ENCODE measurements at places on chromosomes 2 and 18.

GRCh38 chr2:40344364-40344763 is 107.5 kb downstream of the SLC8A1 start:
- DNase-seq: no peak

DNA sequence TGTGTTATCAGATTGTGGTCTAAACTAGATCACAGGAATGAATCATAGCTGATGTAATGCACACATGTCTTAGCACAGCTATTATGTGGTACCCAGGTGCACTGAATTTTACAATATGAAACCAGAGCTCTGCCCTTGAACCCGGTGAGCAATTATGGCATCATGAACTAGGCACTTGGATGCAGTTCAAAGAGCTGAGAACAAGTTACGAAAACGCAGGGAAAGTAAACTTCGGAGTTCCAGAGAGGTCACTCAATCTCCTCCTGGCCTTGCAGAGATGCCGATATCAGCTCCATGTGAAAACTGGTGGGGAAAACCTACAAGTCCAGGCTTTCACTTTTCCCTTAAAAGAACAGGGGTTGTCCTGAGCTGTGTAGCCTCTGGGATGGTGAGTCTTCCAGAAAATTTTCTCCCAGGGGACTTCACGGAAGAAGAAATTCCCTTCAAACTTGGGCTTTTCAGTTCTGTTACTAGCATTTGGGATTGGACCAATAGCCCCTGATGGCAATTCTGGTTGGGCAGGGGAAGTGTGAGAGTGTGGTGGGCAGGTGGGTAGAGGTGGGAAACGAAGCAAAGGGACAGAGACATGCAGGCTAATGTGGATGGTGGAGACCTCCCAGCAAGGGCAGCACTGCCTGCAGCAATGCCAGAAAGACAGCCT is 71.1 kb upstream of the SH3BP4 start:
- no peak for DNase-seq

- DNase-seq: no peak
Measured at GRCh38 chr18:7677424-7677823, 110.3 kb downstream of the PTPRM start.

DNA sequence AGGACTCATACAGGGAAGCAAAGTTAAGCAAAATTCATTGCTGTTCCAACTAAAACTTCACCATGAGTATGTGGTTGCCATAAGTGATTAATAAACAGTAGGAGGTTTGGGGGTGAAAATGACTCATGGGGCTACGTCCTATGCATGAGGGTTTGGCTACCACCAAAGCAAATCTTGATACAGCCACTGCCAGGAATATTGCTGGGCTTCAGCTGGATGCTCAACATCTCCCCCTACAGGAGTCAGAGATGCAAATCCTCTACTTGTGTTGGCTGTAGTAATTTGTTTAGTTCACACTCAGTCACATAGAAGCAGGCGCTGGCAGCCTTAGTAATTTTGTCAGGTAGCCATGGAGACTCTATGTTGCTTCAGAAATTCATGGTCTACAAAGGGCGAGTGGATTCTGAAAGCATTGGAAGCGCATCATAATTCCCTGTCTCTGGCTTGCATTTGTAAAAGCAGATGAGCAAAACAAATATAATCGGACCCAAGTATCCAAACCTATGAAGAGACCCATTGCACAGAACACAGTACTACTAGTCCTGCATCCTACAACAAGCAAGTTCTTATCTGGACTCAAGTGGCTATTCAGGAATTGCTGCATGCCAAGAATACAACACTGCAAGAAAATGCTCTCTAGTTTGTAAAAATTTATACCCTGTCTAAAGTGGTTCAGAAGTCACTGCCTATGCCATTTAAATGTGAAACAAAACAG is 76.0 kb downstream of the CD28 start:
- peak; percentile 60 for DNase-seq

DNA sequence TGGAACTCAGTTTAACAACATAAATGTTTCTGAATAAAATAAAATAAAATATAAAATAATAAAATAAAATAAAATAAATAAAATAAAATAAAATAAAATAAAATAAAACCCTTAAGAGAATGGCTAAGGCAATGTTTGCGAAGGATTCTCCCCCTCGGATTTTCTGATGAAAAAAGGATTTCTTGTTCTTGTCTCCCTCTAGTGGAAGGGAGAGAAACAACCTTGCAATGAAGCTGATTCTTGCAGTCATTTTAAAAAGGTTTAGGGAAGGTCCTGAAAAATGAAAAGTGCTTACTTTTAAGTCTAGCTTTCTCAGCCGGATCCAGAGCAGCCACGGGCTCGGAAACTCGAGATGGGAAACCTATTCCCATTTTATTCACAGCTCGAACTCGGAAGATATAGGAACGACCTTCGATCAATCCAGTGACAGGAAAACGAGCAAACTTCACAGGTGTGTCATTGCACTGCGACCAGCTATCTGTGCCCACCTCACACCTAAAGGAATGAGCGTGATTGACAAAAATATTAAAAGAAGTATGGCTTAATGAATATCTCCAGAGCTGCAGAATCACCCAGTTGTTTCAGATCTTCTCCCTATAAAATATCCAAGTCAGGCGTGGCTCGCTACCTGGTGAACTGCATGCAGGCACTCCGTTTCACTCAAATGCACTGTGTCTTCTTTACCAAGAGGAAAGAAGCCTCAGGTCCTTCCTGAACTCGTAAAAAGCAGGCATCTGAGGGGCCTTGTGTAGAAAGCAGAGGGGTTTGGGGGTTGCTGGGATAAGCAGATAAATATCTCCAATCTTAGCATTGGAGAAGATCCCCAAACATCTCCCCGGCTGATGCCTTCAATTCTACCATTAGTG is 68.1 kb downstream of the MYOM1 start:
- DNase-seq: peak; percentile 33

GRCh38 chr2:105382177-105382576 is 16.7 kb downstream of the FHL2 start:
- no peak for DNase-seq

DNA sequence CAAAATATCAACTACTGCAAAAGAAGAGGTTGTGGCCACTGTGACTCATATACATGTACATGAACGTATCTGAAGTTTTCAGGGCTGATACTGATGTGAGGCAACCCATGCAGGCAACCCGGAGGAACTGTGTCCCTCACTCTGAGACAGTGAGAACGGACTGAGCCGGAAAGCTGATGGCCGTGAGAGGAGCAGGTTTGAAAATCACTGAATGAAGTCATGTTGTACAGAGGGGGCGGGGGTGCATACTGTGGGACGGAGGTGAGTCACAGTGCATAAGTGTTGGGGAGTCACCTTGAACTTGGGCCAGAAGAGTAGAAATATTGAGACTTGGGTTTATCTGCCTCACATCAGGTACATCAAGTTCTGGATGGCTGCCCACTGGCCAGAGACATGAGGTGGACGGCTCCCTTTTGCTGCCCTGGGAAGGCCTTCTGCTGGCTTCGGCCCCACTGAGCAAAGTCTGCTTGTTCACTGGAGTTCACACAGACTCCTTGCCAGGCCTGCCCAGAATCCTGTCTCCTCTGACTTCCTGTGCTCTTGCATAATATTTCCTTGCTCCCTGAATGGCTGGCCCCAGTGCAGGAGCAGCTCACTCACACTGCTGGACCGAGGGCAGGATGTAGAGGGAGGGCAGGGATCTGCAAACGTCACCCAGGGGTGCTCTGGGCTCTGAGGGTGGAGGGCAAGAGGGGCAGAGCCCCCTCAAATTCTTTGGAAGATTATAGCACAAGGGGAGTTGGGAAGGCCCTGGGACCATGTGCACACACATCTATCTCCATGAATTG is 18.1 kb downstream of the EPAS1 start:
- no peak for DNase-seq

- DNase-seq: no peak
Measured at GRCh38 chr18:3966642-3967358, 488.3 kb downstream of the DLGAP1 start.

GRCh38 chr18:36297417-36298125 is at the start of gene FHOD3:
Gene FHOD3 (plus strand): TSS chr18:36297713. CDS start chr18:36297836, 123 bp downstream.
- DNase-seq: peak; percentile 42

GRCh38 chr2:176763851-176764404 is 448.7 kb upstream of the HNRNPA3 start:
- no peak for DNase-seq

DNA sequence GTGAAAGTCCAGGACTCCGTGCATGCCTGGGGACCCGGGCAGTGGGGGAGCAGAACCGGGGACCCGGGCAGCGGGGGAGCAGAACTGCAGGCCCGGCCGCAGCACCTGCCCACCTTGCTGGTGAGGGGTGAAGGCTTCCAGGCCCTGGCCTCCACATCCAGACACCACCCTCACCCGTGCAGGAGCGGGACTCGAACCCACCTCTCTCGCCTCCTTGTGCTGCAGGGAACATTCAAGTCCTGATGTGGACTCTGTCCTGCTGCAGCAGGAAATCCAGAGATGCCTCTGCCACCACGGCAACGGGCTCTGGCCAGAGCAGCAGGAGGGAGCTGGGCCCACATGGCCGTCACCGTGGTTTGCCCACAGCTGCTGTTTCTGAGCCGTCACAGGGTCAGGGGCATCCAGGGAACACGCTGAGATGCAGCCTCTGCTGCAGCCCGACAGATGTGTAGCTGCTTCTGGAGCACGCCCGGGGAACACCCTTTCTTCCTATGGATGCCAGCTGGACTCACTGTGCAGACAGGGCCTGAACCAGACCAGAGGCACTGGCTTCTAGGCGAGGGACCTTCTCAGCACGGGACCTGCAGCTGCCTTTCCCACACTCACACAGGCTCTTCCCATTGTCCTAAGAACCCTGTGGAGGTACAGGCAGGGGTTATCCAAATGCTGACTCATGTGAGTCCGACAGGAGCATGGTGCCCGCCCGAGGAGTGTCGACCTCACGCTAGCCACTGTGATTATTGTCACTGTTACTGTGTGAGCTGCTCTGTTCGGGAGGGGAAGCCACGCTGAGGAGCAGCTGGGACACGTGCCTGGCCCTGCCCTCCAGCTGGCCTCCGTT is 89.2 kb upstream of the CTDP1 start:
- no peak for DNase-seq

- DNase-seq: no peak
Measured at GRCh38 chr2:113251118-113251517, 27.6 kb downstream of the PAX8 start.

DNA sequence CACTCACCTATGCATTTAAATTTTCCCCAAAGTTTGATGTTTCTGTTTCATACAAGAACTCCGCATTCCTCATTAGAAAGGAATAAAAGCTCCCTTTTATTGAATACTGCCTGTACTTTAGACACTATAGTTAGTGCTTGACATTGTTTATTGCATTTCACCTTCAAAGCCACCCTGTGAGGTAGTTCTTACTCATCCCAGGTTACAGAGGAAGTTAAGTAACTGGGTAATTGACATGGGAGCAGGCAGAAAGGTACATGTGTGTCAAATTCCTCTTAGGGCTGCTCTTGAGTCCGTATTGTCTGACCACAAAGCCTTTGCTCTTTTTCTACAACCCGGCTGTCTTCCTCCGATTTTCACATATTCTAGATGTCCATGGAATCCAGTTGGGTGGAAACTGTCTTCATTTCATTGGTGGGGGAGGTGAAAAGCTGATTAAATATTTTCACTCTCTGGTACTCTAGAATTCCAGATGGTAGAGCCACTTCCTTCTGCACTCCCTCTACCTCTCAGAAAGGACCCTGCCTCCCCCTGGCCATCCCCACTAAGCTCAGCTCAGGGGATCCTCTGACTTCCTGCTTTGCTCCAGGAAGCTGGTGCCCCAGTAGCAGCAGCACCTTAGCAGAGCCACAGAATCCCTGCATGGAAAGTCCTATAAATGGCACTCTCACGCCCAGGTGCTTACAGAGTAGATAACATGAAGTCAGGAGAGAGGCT is 319.2 kb downstream of the LRATD1 start:
- no peak for DNase-seq

DNA sequence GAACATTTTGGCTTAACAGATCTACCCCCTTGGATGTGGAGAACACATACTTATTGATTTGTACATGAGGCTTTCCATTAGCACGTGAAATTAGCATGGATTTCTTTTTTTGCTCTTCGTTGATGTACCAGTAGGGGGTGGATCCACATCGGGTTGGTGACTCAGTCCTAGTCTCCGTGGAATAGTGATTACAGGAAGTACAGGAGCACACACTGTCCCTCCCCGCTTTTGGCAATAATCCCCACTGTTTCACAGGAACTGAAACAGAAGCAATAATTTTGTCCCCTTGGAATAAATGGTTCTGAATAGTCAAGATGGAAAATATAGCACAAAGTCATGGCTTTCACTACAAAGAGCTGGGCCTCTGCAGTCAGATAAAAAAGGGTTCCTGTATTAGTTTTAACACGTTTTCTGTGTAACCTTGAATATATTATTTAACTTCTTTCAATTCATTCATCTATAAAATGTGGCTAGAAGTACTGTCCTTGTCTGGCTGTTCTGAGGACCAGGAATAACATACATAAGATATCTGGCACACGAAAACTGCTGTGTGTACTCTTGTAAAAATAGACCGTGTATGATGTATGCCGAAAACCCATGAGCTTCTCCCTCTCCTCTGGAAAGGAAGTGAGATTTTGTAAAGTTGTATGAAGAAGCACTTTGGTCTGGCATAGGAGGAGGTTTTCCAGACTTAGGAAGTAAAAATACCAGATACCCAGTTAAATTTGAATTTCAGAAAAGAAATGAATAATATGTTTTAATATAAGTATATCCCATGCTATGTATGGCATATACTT is 229.2 kb downstream of the GALR1 start:
- DNase-seq: peak; percentile 6

GRCh38 chr2:167721593-167721992 is 525.8 kb downstream of the STK39 start:
- DNase-seq: no peak

DNA sequence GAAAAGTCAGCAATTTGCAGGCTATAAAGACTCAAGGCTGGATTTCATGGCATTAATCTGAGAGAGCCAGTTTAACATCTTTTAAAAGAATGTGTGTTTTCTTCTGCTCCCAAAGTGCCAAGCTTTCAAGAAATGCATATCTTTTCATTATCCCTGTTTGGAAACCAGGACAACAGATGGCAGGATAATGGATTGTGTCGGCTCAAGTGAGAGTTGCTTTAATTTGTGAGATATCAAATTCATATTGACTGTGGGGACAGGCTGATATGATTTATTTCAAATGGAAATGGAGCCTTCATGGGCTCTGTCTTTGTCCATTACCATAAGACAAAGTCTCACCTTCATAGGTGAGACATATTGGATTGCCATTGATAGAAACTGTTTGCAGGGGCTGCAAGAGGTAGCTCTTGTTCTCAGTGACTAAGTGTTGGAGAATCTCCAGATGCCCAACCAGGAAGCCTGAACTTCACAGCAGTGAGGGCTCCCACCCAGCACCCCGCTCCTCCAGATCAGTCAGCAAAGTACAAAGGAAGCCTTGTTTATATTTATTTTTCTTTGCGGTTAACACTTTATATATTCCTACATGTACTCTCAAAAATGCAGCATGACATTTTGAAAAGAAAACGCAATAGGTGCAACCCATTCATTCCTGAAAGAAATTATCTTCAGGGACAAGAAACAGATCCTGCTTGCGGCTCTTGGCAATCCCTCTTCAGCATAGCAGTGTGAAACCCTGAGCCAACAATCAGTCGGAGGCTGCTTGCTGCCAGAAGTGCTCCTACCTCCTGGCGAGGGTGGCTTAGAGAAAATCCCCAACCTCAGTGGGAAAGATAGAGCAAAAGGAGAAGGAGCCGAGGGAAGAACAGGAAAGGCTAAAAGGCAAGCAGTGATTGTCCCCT is 65.8 kb upstream of the ATL2 start:
- DNase-seq: no peak

GRCh38 chr18:39190508-39190907 is 1624.9 kb upstream of the CELF4 start:
- no peak for DNase-seq

GRCh38 chr2:239935789-239936758 is 89.1 kb downstream of the NDUFA10 start:
- no peak for DNase-seq

GRCh38 chr2:58137221-58137620 is 90.6 kb downstream of the VRK2 start:
- no peak for DNase-seq

GRCh38 chr2:152573168-152573567 is 144.1 kb downstream of the PRPF40A start:
- no peak for DNase-seq
